ENCODE measurements at places on chromosomes 2 and 18.

DNA sequence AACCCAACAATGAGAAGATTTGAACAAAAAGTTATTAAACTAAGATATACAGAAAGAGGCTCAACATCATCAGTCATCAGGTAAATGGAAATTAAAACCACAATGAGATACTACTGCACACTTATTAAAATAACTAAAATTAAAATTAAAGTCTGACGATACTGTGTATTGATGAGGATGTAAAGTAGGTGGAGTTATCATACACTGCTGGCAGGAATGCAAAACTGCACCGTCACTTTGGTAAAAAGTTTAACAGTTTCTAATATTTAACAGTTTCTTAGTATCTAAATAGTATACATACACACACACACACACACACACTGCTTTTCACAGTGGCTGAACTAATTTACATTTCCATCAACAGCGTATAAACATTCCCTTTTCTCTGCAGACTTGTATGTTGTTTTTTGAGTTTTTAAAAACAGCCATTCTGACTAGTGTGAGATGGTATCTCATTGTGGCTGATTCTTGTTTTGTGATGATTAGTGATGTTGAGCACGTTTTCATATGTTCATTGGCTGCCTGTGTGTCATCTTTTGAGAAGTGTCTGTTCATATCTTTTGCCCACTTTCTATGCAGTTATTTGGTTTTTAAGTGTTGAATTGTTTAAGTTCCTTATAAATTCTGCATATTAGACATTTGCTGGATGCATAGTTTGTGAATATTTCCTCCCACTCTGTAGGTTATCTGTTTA is 726.9 kb upstream of the CHAC2 start:
- no peak for DNase-seq

GRCh38 chr2:133568598-133568997 is 335 bp upstream of the NCKAP5 start:
- DNase-seq, result no peak

DNA sequence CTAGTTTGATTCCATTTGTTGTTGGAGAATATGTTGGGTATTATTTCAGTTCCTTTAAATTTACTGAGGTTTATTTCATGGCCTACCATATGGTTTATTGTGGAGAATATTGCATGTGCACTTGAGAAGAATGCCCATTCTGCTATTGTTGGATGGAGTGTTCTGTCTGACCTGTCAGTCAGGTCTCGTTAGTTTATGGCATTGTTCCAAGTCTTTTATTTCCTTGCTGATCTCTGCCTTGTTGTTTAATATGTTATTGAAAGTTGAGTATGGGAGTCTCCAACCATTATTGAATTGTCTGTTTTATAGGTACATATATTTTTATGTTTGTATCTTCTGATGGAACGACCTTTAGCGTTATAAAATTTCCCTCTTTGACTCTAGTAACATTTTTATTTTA is 86.3 kb downstream of the PTPN4 start:
- DNase-seq, result no peak

- DNase-seq, result no peak
Observed at GRCh38 chr2:38763228-38763627, 12.1 kb upstream of the SRSF7 start.

DNA sequence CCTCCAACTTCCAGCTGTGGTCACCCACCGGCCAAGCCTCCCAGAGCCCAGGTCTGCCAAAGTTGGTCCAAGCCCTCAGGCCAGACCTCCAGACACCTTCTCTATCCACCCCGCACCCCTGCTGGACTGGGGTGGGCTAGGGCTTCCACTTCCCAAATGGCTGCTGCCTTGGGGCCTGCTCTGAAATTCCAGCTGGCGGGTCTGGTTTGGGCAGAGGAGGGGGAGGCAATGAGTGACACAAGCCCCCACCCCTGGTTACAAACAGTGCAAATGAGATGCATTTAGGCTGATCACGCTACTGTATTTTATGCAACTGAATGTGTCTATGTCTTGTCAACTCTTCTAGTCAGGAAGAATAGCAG is 14.6 kb downstream of the POU3F3 start:
- no peak for DNase-seq

DNA sequence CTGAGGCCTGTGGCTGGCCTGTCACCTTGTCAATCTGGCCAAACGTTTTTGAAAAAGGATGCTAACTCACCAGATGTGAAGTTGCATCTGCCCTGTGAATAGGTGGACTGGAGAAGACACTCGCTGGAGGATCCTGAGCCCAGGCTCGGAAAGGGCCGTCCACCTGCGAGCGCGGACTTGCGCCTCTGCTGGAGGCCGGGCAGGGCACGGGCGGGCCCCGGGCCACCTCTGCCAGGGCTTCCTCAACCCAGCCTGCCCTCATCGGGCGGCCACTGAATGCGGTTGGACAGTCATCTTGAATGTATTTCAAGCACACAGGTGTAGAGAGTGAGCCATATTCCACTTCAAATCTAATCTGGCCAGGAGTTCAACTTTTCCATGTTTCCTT is 83.9 kb downstream of the FAM210A start:
- no peak for DNase-seq

- no peak for DNase-seq
Observed at GRCh38 chr2:12313445-12314126, 403.1 kb upstream of the TRIB2 start.

DNA sequence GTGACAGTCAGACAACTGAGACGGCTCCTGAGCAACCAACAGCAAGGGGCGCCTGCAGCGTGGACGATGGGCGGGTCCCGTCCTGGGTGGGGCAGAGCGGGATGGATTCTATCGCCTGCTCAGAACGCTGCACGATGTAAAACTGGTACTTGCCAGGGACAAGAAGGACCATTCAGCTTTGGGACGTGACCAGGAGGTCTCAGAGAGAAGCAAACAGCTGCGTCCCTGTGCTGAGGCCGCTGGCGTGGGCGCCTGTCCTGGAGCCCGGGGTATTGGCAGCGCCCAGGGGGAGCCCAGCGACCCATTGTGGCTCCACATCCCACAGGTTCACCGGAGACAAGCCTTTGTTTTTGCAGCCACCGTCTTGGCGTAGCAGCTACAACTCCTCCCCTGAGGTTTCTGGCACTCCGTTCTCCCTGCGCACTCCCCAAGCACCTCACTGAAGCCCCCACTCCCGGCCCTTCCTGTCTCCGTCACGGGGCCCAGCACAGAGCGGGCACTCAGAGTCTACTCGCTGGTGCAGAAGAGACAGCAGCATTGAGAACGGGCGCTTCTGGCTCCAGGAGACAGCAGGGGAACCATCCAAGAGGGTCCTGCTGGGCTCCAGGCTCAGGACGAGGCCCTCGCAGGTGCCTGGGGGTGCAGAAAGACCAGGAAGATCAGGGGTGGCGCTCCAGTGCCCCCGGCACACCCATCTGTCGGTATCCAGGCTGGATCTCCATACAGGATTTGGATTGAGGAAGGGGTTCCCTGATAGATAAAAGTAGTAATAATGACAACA is 22.1 kb upstream of the KCNG2 start:
- no peak for DNase-seq

GRCh38 chr2:112493048-112493447 is 11.1 kb downstream of the TTL start:
- no peak for DNase-seq

DNA sequence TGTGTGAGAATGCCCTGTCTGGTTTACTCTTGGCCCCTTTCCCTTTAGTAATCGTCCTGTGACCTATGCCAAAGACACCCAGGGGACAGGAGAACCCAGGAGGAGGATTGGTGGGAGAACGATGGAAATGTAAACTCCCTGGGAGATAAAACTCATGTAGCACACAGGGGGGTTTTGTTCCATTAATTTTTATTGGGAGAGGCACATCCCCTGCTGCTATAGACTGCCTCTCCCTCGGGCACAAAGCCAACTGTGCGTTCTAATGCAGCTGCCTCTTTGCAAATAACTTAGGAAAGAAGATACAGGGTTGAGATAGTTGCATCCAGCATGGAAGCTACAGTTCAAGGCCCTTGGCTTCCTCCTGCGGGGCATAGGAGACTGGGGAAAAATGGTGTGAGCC is 489.6 kb downstream of the SLC4A3 start:
- no peak for DNase-seq

- DNase-seq, result no peak
Observed at GRCh38 chr18:70576276-70577022, 287.6 kb downstream of the SOCS6 start.

DNA sequence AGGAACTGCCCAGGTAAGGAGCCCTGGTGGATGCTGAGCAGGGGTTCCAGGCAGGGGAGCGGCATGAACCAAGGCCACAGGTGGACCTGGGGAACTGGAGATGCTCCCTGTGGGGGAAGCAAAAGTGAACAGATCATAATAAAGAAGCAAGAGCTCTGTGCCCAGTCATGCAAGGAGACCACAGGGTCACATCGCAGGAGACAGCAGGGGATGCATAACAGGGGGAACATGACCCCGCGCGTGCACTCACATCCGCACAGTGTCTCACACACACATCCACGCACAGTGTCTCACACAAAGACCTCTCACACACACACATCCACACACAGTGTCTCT is 473.3 kb upstream of the HS6ST1 start:
- no peak for DNase-seq

- DNase-seq, result no peak
Observed at GRCh38 chr2:33108483-33109443, 162.0 kb downstream of the LTBP1 start.

GRCh38 chr2:28927878-28928277 is 33.4 kb downstream of the WDR43 start:
- DNase-seq, result no peak

Measured in activated CD4-positive, alpha-beta T cell treated with anti-CD3 and anti-CD28 coated beads for 24 hours (primary cell).